ENCODE measurements at places on chromosomes 1 and 21. TPM values are rescaled to one million over a fixed set of nuclear protein-coding genes. Genes with fewer than 3 reads are reported as not detected.

DNA sequence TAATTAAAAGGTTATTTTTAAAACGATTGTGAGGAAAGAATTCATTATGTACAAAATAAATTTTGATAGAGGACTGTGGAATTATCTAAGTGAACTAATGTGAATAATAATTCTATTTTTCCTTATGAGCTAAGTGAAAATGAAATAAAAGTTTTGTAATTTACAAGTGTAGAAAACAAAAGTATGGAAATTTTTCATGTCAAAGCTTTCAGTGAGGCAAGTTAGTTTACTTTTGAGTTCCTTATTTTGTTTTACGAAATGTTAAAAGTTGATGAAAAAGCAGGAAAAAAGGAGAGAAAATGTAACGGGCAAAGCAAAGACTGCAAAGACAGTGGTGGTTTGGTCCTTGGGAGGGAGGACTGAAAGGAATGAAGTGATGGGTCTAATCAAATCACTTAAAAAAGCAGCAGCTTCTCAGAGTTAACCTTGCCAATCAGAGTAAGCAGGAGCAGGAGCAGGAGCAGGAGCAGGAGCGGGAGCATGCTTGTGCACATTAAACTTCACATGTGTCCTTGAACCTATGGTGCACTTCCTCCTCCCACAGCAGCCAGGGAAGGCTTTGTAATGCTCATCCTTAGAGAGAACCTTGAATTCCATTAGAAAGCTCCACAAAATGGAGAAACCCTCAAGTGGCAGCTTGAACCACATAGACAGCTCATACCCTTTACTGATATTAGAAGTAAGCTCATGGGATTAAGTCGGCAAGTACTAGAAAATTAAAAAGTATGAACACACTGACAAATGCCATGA is 133.4 kb downstream of the LHX4 start:
- no peak for DNase-seq

GRCh38 chr1:6348511-6349191 is 44.9 kb downstream of the ACOT7 start:
- no peak for DNase-seq

DNA sequence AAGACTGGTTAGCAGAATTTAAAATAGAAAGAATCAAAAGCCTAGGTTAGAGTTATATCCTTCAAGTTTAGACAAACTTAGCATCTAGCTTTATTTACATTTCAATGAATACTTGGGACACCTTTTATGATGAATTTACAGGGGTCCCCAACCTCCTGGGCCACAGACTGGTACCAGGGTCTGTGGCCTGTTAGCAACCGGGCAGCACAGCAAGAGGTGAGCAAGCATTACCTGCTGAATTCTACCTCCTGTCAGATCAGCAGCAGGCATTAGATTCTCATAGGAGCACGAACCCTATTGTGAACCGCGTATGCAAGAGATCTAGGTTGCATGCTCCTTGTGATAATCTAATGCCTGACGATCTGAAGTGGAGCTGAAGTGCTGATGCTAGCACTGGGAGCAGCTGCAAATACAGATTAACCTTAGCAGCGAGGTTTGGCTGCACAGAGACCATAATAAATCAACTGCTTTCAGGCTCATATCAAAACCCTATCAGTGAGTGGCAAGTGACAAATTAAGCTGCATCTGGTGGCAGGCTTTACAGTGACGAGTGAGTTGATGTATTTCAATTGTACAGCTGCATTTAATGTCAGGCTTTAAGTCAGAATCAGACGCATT is 82.0 kb downstream of the UCHL5 start:
- DNase-seq = no peak

The RGS18 gene
- polyA plus RNA-seq = 3.2 TPM

The AXDND1 gene
- polyA plus RNA-seq = 0.42 TPM

The SYTL1 gene
- 5.9 TPM for polyA plus RNA-seq

The FAAH gene
- 17.3 TPM for polyA plus RNA-seq
